ENCODE measurements at places on chromosomes 12 and 14. TPM values are rescaled to one million over a fixed set of nuclear protein-coding genes. Genes with fewer than 3 reads are reported as not detected.

Gene RASSF8
- 60.7 TPM for total RNA-seq

Gene TSPAN31
- 34.6 TPM for total RNA-seq

Gene AMHR2
- not detected for total RNA-seq

Gene WNT5B
- 0.53 TPM for total RNA-seq

Gene GPD1
- total RNA-seq: 0.27 TPM

Gene LPAR5
- not detected for total RNA-seq

Gene ORAI1
- total RNA-seq: 22.2 TPM

GRCh38 chr12:118467641-118468305, 91.4 kb downstream of the SUDS3 start:
- no peak for DNase-seq

GRCh38 chr14:103022685-103023044, 34.7 kb downstream of the CDC42BPB start:
- DNase-seq: no peak

DNA sequence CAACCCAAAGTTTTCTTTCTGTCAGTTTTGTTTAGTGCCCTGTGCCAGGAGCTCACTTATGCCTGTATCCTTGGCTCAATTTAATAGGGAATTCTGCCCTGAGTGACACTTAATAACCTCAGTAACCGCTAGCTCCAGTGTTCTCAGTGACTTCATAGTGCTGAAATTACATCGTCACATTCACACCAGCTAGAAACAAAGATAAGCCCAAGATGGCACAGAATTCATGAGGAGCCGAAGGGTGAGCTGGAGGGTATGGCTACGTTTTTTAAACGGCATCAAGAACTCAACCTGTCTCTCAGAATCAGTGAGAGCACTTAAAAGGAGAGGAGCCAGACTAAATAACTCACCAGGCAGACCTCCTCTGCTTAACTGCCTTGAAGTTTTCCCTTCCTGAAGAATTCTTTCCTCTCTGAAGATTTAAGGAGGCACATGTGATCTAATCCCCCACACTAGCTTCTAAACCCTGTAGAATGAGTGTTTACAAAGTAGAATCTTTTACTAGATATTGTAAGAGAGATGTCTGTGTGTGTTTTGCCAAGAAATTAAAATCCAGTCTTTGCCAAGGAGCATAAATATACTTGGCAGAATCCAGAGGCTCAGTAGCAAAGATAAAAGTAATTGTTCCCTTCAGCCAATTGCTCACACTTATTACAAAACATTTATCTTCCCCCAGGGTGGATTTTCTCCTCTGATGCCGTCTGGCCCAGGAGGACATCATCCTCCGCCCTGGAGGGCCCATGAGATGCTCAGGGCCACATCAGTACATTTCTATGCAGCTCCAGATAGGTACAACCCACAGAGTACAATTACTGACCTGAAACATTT, 37.3 kb downstream of the PTGER2 start:
- no peak for DNase-seq

GRCh38 chr14:92507174-92507768, 6.3 kb upstream of the RIN3 start:
- DNase-seq: no peak

DNA sequence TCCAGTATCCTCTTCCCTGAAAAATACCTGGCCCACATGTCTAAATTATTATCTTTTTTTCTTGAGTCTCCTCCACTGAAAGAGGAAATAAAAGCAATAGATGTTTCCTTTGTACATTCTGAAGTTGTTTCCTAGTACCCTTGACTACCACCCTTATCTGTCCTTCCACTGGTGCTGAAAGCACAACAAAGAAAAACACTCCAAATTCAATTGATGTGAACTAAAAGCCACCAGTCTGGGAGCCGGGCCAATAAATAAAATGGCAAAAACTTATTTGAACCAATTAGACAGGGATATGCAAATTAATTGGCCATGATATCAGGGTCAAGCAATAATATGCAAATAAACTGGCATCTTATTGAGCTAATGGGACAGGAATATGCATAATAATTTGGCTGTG, 330.5 kb downstream of the PAWR start:
- DNase-seq: no peak

DNA sequence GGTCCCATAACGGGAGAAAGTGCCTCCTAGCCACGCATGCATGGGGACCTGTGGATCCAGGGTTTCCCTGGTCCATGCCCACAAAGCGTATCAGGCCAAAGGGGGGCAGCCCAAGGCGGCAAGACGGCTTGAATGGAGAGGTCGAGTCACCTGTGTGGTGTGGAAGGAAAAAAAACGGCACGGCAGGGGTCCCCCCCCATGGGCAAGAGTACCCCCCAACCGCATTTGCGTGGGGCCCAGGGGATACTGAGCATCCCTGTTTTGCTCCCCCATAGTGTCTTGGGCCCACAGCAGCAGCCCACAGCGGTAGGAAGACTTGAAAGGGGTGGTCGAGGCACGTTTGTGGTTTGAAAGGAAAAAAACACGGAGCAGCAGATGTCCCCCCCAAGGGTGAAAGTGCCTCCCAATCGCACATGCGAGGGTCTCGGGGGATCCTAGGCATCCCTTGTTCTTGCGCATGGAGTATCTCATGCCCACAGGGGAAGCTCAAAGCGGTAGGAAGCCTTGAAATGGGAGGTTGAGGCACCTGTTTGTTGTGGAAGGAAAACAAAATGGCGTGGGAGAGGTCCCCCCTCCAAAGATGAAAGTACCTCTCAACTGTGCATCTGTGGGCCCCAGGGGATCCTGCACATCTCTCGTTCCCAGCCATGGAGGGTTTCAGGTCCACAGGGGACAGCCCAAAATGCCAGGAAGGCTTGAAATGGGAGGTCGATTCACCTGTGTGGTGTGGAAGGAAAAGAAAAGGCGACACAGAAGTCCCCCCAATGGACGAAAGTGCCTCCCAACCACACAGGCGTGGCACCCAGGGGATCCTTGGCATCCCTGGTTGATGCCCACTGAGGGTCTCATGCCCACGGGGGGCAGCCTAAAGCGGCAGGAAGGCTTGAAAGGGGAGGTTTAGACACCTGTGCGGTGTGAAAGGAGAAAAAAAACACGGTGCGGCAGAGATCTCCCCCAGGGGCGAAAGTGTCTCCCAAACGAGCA, 577.5 kb downstream of the ALG10 start:
- no peak for DNase-seq

DNA sequence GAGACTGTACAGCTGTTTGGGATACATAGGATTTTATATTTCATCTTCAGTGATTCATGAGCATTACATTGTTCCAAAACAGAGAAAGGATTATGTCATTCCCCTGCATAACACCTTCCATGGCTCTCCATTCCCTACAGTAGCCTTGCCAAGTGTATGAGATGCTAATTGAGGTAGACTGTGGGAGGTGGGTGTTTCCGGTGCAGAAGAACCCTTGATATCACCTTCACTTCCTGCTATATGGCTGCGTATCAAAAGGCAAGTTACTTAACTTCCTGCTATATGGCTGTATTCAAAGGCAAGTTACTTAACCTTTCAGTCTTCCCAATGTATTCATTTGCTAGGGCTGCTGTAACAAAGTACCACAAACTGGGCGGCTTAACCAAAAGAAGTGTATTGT, 11.2 kb downstream of the FAR2 start:
- DNase-seq: no peak

- DNase-seq: no peak
These were observed 28.2 kb downstream of the SOX5 start for GRCh38 chr12:23921099-23921856.

- no peak for DNase-seq
These were observed 285.9 kb downstream of the MDGA2 start for GRCh38 chr14:47389535-47389934.

GRCh38 chr14:81509838-81510452, 23.7 kb downstream of the SEL1L start:
- peak; percentile 22 for DNase-seq

GRCh38 chr12:93097417-93097816, 168.3 kb upstream of the EEA1 start:
- no peak for DNase-seq

DNA sequence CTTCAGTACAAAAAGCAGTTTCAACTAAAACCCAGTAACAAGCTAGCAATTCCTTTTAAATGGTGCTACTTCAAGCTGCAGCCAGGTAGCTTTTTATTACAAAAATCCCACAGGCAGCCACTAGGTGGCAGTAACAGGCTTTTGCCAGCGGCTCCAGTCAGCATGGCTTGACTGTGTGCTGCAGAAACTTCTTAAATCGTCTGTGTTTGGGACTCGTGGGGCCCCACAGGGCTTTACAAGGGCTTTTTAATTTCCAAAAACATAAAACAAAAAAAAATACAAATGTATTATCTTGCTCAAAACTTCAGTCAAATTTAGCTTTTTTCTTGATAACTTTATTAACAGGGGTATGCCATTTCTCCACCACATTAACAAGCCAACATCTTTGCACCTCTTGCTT, 3.6 kb upstream of the CLEC4E start:
- peak; percentile 76 for DNase-seq

DNA sequence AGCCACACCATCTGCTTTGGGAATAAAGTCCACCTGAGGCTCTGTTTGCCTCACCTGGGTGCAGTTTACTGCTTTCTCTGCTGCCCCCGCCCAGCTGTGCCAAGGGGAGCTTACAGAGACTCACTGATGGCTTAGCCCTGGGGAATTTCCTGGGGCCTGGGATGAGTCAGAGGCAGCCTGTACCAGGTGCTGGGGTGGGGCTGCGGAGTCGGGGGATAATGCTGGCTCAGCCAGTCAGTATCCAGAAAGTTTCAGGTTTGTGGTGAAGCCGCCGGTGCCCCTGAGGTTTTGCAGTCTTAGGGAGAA, 22.3 kb downstream of the PLEKHG3 start:
- DNase-seq: no peak

GRCh38 chr14:38124506-38124905, 83.2 kb upstream of the SSTR1 start:
- DNase-seq: no peak

DNA sequence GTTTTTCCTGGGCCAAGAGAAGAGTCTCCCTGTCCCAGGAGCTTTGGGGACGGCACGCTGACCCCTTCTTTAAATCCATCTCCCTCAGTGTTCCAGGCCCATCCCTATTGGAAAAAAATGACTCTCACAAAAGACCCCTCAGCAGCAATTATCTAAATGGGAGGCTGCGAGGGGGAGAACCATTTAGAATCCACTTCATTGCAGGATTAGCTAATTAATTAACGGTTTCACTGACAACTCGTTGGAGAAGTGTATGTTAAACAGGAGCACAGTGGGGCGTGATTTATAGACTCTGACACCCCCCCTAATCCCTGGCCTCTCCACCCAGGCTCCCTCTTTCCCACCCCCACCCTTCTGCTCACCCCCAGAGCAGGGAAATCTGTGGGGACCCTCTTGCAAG, 162.8 kb upstream of the LHX5 start:
- DNase-seq: no peak

DNA sequence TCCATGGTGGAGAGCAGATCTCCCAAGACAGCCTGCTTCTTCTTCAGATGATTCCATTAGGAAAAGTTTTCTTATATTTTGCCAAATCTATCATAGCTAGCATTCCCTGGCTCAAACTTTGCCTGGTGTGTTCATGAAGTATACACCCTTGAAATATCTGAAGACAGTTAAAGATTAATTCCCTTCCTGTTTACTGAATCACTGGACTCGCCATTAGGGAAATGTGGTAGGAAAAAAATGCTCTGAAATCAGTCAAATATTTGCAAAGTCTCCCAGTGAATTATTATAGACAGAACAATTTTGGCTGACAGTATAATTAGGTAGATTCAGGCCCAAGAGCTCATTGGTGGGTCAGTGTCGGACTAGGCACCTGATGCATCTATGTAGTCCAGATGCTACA, 86.5 kb downstream of the PDZRN4 start:
- DNase-seq: no peak

- peak; percentile 81 for DNase-seq
These were observed 120.4 kb downstream of the LRRIQ1 start for GRCh38 chr12:85156569-85156968.

DNA sequence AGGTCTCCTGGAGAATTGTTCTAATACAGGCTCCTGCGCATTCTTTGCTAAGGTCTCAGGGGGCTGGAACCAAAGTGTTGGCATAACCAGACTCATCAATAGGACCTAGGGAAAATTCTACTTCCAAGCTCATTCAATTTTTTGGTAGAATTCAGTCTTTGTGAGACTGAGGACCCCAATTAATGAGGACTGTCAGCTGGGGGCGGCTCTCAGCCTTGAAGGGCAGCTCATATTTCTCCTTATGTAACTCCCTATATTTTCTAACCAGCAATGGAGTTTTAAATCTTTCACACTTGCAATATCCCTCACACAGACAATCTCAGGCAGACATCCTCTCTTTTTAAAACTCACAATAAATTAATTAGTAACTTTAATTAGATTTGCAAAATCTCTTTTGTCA, 476.4 kb upstream of the LRFN5 start:
- no peak for DNase-seq

- no peak for DNase-seq
These were observed 1756.2 kb upstream of the SEL1L start for GRCh38 chr14:83289896-83290295.

GRCh38 chr14:103121121-103121845, 2.0 kb upstream of the TNFAIP2 start:
- DNase-seq: no peak

GRCh38 chr12:15863984-15864383, 18.2 kb upstream of the STRAP start:
- no peak for DNase-seq

DNA sequence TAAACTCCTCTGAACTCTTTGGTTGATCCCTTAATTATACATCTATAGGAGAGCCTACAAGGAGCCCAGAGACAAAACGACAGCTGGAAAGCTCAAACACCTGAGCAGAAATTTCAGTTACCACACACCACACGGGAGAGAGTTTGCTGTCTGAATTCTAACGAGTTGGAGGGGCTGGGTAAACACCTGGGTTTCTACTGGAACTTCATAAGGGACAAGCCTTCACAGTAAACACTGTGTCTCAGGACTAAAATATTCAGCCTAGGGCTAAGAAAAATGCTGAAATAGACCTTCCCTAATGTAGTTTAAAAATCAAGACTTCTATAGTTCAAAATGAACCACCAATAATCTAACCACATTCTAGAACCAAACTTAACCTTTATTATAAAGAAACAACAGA, 9.6 kb upstream of the ANO2 start:
- DNase-seq: no peak

- DNase-seq: no peak
These were observed 87.4 kb downstream of the TTC8 start for GRCh38 chr14:88911809-88912208.

DNA sequence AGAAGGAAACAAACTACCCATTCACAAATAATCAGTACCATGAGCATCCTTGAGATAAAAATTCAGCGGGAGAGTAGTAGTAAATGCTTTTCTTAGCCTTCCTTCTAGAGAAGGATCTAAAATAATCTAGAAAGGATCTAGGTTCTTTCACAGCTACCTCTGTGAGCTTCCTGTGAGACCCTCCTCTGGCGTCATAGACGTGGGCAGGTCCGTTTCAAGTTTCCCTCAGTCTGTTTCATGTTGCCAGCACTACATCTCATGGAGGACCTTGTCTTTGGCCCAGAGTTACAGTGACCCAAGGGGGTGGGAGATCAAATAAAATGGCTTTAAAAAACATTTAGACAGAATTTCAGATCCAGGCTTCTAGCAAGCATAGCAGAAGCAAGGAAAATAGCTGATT, 13.6 kb downstream of the DAAM1 start:
- DNase-seq: no peak

GRCh38 chr12:88237954-88238353, 95.8 kb downstream of the TMTC3 start:
- no peak for DNase-seq

All from SK-MEL-5 (cell line).